ENCODE measurements at places on chromosomes 4 and X.

DNA sequence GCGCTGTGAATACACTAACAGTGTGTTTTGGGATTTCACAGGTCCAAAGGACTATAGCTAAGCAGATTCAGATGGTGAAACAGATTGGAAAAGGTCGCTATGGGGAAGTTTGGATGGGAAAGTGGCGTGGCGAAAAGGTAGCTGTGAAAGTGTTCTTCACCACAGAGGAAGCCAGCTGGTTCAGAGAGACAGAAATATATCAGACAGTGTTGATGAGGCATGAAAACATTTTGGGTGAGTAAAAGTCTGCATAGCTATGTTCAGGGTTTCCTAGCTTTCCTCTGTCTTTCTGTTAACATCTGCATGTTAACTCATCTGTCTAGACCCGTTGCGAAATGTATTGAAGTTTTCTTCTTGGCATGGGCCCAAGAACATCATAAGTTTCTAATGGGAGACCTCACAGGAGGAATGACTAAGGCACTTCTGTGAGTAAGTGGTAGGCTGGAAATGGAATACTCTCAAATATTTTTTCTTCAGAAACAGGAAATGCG lies 372.1 kb downstream of the BMPR1B start:
- no peak for DNase-seq

DNA sequence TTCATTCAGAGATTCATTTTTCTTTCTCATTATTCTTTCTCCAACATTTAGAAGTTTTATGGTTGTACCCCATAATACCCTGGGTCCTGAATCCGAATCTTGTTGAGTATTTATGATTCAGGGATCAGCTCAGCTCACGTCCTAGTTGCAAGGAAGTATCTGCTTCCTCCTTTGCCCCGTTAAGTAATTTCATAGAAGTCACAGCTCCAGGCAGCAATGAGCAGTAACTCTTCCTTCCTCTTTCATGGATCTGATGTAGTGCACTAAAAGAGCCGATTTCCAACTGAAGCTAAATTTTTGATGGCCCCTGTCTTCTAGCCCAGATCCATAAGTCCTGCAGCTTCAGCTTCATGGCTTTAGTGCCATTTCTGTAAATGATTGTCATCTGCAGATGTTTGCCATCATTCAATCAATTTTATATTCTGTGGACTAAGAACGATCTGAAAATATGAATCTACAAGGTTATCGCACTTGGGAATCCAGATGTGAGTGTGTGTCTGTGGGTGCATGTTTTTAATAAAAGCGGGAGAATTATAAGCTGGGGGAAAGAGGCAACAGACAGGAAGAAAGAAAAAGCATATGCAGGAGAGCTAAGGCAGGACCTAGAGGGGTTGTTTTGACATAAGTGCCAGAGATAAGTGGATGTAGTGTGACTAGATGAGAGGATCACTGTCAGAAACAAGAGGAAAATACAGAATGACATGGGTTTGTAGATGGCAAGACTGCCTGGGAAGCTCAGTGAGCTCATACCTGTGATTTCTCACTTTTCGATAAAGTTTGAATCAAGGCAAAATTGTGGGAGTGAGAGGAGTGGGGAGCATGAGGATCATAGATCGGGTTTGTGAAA lies 17.5 kb downstream of the VEGFD start:
- DNase-seq: no peak

GRCh38 chr4:57043347-57044251 lies 64.9 kb downstream of the POLR2B start:
- DNase-seq: no peak

GRCh38 chr4:7193030-7193958 lies 956 bp downstream of the SORCS2 start:
- DNase-seq: no peak

DNA sequence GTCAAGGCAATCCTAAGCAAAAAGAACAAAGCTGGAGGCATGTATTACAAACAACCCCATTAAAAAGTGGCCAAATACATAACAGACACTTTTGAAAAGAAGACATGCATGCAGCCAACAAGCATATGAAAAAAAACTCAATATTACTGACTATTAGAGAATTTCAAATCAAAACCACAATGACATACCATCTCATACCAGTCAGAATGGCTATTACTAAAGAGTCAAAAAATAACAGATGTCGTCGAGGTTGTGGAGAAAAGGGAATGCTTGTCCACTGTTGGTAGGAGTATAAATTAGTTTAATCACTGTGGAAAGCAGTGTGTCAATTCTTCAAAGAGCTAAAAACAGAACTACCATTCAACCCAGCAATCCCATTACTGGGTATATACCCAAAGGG lies 604.6 kb upstream of the GRIA3 start:
- DNase-seq: no peak

DNA sequence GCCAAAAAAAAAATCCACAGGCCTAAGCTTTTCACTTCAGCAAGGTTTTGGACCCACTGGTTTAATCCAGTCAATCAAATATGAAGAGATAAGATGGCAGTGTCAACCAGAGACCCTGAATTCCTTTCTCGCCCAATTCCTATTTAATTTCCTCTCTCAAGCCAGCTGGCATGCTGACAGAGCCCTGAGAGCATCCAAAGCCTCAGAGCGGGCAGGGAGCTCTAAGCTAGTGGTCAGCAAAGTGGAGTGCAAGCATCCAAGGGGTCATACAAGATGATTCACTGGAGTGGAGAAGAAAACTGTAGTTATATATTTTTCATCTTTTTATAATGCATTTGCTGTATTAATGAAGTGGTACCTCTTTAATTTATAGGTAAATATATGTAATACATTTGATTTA lies 37.8 kb upstream of the PRPS2 start:
- no peak for DNase-seq

Measured in stimulated activated CD8-positive, alpha-beta memory T cell treated with anti-CD3 and anti-CD28 coated beads, Interleukin-7, amount 100 ng/mL, for 24 hours (primary cell).